T-helper 1 cell treated with Interleukin-12 subunit alpha and Interleukin-12 subunit beta and Interleukin-4 antibody, amounts not matched to agents 30 ng/mL and 1 ng/mL, for 36 hours (primary cell): ENCODE measurements at places on chromosomes 3 and 15. TPM values are rescaled to one million over a fixed set of nuclear protein-coding genes. Genes with fewer than 3 reads are reported as not detected.

EAF2 gene
- total RNA-seq: 17.0 and 19.2 TPM in 2 replicates

MUC20 gene
- 7.0 and 9.6 TPM in 2 replicates for total RNA-seq

EPHA3 gene
- 0.02 TPM in 1 of 2 replicates, not detected in the other for total RNA-seq

C3orf20 gene
- total RNA-seq: 0.24 and 0.25 TPM in 2 replicates

LTK gene
- 0.49 and 0.78 TPM in 2 replicates for total RNA-seq

CA12 gene
- total RNA-seq: not detected in 2 replicates

SPINK8 gene
- not detected in 2 replicates for total RNA-seq

CNTN3 gene
- total RNA-seq: not detected in 2 replicates

ERICH6 gene
- total RNA-seq: not detected in 2 replicates

FBXL22 gene
- total RNA-seq: 0.47 and 1.1 TPM in 2 replicates

ISL2 gene
- 1.5 and 2.4 TPM in 2 replicates for total RNA-seq

SLC28A2 gene
- total RNA-seq: not detected in 2 replicates

SLC2A2 gene
- not detected in 2 replicates for total RNA-seq

SAMMSON gene
- not detected in 2 replicates for total RNA-seq

KBTBD13 gene
- total RNA-seq: not detected in 2 replicates

SEMA6D gene
- 0.32 TPM in 1 of 2 replicates, not detected in the other for total RNA-seq

VILL gene
- 18.4 and 21.1 TPM in 2 replicates for total RNA-seq

UCN2 gene
- total RNA-seq: not detected in 2 replicates

ABHD6 gene
- 6.1 and 7.0 TPM in 2 replicates for total RNA-seq

SLC22A14 gene
- not detected in 2 replicates for total RNA-seq

ITIH3 gene
- total RNA-seq: not detected in 2 replicates

TP63 gene
- 0.83 and 1.0 TPM in 2 replicates for total RNA-seq

IGF2BP2 gene
- total RNA-seq: 0.29 and 0.80 TPM in 2 replicates

CTXND1 gene
- not detected in 2 replicates for total RNA-seq

RAB6B gene
- total RNA-seq: 0.61 TPM in 2 replicates

LIPH gene
- not detected in 2 replicates for total RNA-seq

NEDD4 gene
- 11.4 and 11.6 TPM in 2 replicates for total RNA-seq

TOPBP1 gene
- 71.0 and 72.3 TPM in 2 replicates for total RNA-seq

GPR62 gene
- not detected in 2 replicates for total RNA-seq

RNU6-1 gene
- total RNA-seq: not detected in 2 replicates

RBMS3 gene
- 4.1 and 4.2 TPM in 2 replicates for total RNA-seq

CPN2 gene
- total RNA-seq: not detected in 2 replicates

ANXA2 gene
- total RNA-seq: 418 and 428 TPM in 2 replicates

ZNF35 gene
- total RNA-seq: 3.5 and 5.2 TPM in 2 replicates

LXN gene
- total RNA-seq: 12.0 and 13.1 TPM in 2 replicates

TMEM207 gene
- not detected in 2 replicates for total RNA-seq

POC1A gene
- total RNA-seq: 16.8 and 19.6 TPM in 2 replicates

PPP1R14D gene
- not detected in 2 replicates for total RNA-seq

SPESP1 gene
- total RNA-seq: 0.56 and 1.5 TPM in 2 replicates

PLEKHO2 gene
- total RNA-seq: 33.4 and 34.7 TPM in 2 replicates

CHRM5 gene
- not detected in 2 replicates for total RNA-seq

CCDC39 gene
- total RNA-seq: not detected in 2 replicates

LIPC gene
- 3.6 and 4.4 TPM in 2 replicates for total RNA-seq

THBS1 gene
- 2.1 and 3.1 TPM in 2 replicates for total RNA-seq

TRIM42 gene
- total RNA-seq: not detected in 2 replicates

TADA3 gene
- 62.3 and 67.1 TPM in 2 replicates for total RNA-seq

COLQ gene
- 3.6 and 3.8 TPM in 2 replicates for total RNA-seq

ATP8B4 gene
- total RNA-seq: 51.8 and 56.6 TPM in 2 replicates

LRRC49 gene
- total RNA-seq: 0.29 TPM in 1 of 2 replicates, not detected in the other

FETUB gene
- not detected in 2 replicates for total RNA-seq

WDR53 gene
- total RNA-seq: 19.5 and 22.5 TPM in 2 replicates

RTP3 gene
- not detected in 2 replicates for total RNA-seq

SPRED1 gene
- total RNA-seq: 0.12 and 0.20 TPM in 2 replicates

GOLGA6D gene
- not detected in 2 replicates for total RNA-seq

ZNF80 gene
- total RNA-seq: 0.32 and 0.39 TPM in 2 replicates

PATL2 gene
- total RNA-seq: 60.5 and 62.1 TPM in 2 replicates

USP4 gene
- 95.2 and 97.2 TPM in 2 replicates for total RNA-seq

RAMAC gene
- total RNA-seq: 27.4 and 29.7 TPM in 2 replicates

TRAIP gene
- total RNA-seq: 20.6 and 25.1 TPM in 2 replicates

FAM240A gene
- total RNA-seq: not detected in 2 replicates
